ENCODE measurements at places on chromosomes 7 and 10.

GRCh38 chr10:110388687-110389052, 84.0 kb upstream of the SMNDC1 start:
- no peak for DNase-seq

DNA sequence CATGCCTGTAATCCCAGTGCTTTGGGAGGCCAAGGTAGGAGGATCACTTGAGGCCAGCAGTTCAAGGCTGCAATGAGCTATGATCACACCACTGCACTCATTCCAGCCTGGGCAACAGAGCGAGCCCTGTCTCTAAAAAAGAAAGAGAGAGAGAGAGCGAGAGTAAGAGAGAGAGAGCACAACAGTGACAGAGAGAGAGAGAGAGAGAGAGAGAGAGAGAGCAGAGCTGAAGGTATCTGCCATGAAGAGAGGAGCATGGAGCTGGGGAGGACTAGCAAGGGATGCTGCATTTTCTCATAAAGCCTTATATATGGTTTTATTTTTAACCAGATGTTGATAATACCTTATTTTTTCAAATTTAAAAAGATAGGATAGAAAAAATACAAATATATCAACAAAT, 84.5 kb upstream of the RNF32 start:
- no peak for DNase-seq

- DNase-seq, result peak; percentile 5
Measured at GRCh38 chr10:14325325-14325955, 5.3 kb downstream of the FRMD4A start.

DNA sequence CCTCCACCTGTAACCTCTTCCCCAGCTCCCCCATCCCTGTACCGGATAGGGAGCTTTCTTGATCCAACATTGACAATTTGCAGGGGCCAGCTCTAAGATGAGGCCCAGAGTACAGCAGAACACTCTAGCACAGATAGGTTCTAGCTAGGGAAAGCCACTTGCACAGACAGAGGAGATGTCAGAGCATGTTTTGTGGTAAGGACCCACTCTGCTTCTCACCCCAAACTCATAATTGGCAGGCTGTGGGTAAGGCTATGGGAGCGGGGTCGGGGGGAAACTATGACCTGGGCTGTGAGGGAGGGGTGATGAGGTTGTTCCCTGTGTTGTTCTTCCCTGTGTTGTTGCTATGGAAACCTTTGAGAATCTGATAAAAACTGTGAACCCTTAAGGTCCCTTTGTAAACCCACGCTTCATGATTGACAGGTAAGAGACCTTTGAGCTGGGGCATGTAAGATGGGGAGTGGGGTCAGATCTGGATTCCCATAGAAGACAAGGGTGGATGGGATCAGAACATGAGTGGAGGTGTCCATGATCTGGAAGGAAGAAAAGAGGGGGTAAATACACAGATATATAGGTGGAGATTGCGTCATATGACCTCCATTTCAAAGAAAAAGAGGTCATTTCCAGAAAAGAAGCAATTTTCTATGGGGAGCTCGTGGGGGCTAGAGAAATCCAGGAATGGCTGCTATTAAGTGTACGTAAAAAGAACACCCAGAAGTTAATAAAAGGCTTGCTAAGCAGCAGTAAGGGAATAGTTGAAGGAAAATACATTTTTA, 4.0 kb downstream of the CALD1 start:
- no peak for DNase-seq

- no peak for DNase-seq
Measured at GRCh38 chr7:115183431-115184057, 261.6 kb downstream of the MDFIC start.

- no peak for DNase-seq
Measured at GRCh38 chr7:49775065-49775948, 1.9 kb downstream of the VWC2 start.

All from stimulated activated CD4-positive, alpha-beta T cell treated with anti-CD3 and anti-CD28 coated beads, TNF-alpha, amount 100 ng/mL, for 4 hours (primary cell).